Central memory CD8-positive, alpha-beta T cell (primary cell): ENCODE measurements at places on chromosomes 16 and 17.

DNA sequence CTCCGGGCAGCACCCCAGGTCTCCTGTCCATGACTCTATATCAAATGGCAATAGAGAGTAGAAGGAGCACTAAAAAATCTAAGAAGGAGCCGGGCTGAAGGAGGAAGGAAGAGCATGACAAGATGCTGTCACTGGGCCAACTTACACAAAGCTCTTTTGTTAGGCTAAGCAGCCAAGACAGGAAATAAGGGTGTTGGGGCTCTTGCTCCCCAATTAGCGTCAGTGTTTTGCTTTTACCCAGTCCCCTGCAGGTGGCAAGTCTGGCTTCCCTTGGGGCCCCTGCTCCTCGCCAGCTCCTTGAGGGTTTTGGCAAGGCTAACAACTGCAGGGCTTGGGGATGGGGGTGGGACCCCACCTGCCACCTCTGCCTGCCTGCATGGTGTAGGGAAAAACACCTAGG lies 120.5 kb downstream of the CCT6B start:
- no peak for DNase-seq
- peaks cover 27% of the 10 kb centered on the region for H3K27me3 ChIP-seq
- no peak overlapping the region for H3K4me3 ChIP-seq
- H3K36me3 ChIP-seq: no peaks in the 10 kb centered on the region
- H3K4me1 ChIP-seq: peaks cover 6% of the 10 kb centered on the region

DNA sequence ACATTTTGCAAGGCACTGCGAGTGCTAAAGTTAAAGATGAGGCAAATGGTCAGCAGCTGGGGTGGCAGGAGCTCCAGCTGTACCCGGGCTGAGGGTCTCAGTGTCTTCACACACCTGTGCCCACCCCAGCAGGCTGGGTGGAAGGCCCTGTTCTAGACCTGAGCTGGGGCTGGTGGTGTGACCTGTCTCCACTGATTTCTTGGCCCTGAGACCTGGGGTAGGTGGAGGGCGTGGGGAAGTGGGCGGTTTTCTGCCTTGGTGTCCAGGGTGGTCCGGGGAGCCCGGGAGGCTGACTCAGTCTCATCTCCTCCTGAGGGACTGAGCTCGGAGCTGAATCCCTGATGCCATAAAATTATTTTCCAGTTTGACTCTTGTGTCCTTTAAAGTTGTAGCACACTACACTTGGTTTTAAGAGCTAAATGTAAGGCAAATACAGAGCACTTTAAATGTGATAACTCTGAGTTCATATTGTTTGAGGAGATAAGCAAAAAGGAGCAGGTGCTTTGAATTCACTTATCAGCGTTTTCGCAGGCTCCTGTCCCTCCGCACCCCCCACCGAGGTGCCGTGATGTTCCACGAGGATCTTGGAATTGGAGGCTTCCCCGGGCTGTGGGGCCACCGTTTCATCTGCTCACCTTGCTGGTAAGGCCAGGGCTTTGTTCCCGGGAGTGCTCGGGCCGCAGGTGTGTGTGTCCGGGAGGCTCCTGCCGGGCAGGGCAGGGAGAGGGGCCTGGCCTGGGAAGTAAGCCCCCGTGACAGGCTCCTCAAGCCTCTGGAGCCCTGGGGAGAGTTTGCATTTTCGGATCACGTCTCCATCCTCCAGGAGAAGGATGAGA lies 117.0 kb downstream of the AATF start:
- no peak overlapping the region for H3K27ac ChIP-seq
- DNase-seq: no peak
- H3K36me3 ChIP-seq: no peaks in the 10 kb centered on the region
- H3K27me3 ChIP-seq: no peaks in the 10 kb centered on the region

- H3K27me3 ChIP-seq: peaks cover 55% of the 10 kb centered on the region
- no peaks in the 10 kb centered on the region for H3K36me3 ChIP-seq
- H3K4me1 ChIP-seq: peaks cover 13% of the 10 kb centered on the region
- H3K4me3 ChIP-seq: peak overlapping the region; percentile 70
- peak overlapping the region; percentile 75 for H3K27ac ChIP-seq
These were observed 259.6 kb downstream of the ZFHX3 start for GRCh38 chr16:72788269-72788809.

DNA sequence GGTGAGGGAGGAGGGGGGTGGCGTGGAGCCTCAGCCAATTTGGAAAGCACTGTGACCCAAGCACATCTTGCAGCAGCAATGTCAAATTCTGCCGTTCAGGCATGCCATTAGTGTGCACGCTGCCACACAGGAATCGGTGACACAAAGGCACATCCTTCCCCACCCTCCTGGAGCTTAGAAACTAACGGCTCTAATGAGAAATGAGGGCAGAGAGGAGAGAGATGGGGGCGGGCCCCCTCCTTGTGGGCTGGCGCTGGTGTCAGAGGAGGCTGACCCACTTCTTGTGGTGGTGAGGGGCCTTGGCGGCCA lies 94.8 kb downstream of the RTN4RL1 start:
- no peak for DNase-seq
- no peaks in the 10 kb centered on the region for H3K36me3 ChIP-seq
- no peak overlapping the region for H3K4me3 ChIP-seq
- H3K27me3 ChIP-seq: peaks cover 30% of the 10 kb centered on the region
- H3K4me1 ChIP-seq: no peaks in the 10 kb centered on the region

DNA sequence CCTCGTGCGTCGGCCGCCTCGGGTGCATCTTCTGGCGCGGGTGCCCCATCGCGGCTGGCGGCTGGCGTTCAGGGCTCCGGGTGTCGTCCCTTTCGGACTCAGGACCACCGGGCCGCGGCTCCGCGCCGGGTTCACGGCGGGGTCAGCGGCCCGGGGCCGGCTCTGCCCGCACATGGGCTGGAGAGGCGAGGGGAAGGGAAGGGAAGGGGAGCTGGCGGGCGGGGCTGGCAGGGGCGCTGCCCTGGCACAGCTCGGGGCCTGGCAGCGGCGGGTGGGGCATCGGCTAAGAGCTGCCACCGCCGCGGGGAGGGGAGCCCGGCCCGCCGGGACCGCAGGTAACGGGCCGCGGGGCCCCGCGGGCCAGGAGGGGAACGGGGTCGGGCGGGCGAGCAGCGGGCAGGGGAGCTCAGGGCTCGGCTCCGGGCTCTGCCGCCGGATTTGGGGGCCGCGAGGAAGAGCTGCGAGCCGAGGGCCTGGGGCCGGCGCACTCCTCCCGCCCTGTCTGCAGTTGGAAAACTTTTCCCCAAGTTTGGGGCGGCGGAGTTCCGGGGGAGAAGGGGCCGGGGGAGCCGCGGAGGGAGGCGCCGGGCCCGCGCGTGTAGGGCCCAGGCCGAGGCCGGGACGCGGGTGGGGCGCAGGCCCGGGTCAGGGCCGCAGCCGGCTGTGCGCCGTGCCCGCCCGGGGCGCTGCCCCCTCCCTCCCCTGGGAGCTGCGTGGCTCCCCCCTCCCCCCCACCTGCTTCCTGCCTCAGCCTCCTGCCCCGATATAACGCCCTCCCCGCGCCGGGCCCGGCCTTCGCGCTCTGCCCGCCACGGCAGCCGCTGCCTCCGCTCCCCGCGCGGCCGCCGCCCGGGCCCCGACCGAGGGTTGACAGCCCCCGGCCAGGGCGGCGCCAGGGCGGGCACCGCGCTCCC lies 646 bp downstream of the HIC1 start:
- H3K36me3 ChIP-seq: peaks cover 32% of the 10 kb centered on the region
- H3K4me1 ChIP-seq: peaks cover 29% of the 10 kb centered on the region
- H3K27me3 ChIP-seq: no peaks in the 10 kb centered on the region
- peak overlapping the region; percentile 74 for H3K4me3 ChIP-seq
- DNase-seq: no peak

DNA sequence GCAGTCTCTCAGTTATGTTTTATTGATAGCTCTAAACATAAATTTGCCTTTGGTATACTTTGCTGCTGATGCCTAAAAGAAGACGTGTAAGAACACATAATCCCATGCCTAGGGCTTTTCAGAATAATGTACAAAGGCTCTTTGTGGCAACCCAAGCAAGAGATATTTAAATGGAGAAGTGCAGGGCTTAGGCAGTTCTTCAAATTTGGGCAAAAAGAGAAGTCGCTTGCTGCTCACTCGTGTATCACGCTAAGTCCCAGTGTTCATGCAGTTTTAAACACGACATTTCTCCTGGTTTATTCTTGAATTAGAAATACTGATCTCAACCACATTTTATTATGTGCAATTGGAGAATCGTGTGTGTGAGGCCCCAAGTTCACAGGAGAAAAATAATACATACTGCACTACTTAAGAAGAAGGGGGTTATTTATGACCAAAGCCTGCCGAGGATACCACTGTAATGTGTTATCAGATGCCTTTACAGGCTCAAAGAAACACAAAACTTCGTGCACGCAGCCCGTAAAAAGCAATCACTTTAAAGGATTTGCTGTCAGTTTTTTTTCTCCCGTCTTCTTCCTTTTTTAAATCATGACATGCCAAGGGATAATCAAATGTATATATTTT lies 22.5 kb upstream of the IRX6 start:
- H3K4me3 ChIP-seq: no peak overlapping the region
- no peaks in the 10 kb centered on the region for H3K36me3 ChIP-seq
- no peak for DNase-seq

DNA sequence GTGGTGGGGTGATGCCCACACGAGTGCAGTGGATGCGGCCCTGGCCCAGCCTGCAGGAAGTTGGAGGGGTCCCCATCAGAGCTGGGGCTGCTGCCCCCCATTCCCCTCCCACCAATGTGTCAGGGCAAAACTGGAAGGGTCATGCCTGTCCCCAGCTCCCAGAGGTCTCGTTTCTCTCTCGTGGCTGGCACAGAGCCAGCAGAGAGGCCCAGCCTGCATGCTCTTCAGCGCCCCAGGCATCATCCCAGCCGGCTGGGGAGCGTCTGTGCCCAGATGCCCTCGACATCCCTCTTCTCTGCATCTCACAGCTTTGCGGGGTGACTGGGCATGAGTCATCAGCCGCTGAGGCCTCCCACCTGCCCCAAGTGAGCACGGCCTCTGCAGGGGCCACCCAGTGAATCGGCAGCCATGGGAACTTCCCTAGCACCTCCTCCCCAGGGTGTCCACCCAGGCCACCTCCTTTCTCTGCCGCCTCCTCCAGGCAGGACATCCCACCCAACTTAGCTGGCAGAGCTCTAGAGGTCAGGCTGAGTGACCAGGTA lies 9.8 kb upstream of the CSNK1D start:
- H3K27ac ChIP-seq: peak overlapping the region; percentile 41
- H3K4me1 ChIP-seq: peaks cover 21% of the 10 kb centered on the region

DNA sequence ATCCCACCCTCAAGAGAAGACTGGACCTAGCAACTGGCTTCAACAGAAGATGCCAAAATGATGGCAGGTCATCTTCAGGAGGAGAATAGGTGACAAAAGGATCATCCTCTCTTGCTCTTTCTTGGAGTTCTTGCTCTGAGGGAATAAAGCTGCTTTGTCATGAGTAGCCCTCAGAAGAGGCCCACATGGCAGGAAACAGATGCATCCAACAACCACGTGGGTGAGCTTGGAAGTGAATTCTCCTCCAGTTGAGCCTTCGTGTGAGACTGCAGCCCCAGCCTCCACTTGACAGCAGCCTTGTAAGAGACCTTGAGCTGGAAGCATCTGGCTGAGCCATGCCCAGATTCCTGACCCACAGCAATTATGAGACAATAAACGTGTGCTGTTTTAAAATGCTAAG lies 87.5 kb downstream of the DYNLRB2 start:
- no peak overlapping the region for H3K4me3 ChIP-seq
- no peaks in the 10 kb centered on the region for H3K4me1 ChIP-seq
- H3K27ac ChIP-seq: no peak overlapping the region
- no peak for DNase-seq
